ENCODE measurements at places on chromosomes 13 and 19. TPM values are rescaled to one million over a fixed set of nuclear protein-coding genes. Genes with fewer than 3 reads are reported as not detected.

Gene ODAD3
- total RNA-seq = 1.4 TPM

Gene GRIK5
- 39.9 TPM for total RNA-seq

Gene WDR88
- not detected for total RNA-seq

Gene SH2D3A
- 13.9 TPM for total RNA-seq

Gene IZUMO4
- 14.4 TPM for total RNA-seq

Gene SPTBN4
- total RNA-seq = 1.7 TPM

Gene ELANE
- total RNA-seq = not detected

Gene RASIP1
- total RNA-seq = 2.1 TPM

Gene F10
- total RNA-seq = 12.1 TPM

Gene PCDH20
- 3.4 TPM for total RNA-seq

Gene BBC3
- total RNA-seq = 19.5 TPM

Gene PPP1R13L
- 64.0 TPM for total RNA-seq

Gene BRME1
- 7.0 TPM for total RNA-seq

Gene B3GNT3
- total RNA-seq = 0.23 TPM

Gene EXOC3L2
- 1.4 TPM for total RNA-seq

Gene ZNF575
- 2.6 TPM for total RNA-seq

Gene FGF22
- total RNA-seq = 0.38 TPM

Gene MCEMP1
- total RNA-seq = not detected

Gene PIBF1
- total RNA-seq = 40.2 TPM

Gene JAK3
- total RNA-seq = 10.7 TPM

Gene ERICH4
- not detected for total RNA-seq

Gene KIR3DL2
- not detected for total RNA-seq

Gene SLC17A7
- 0.34 TPM for total RNA-seq

Gene ATP1A3
- 0.45 TPM for total RNA-seq

Gene QPCTL
- 8.0 TPM for total RNA-seq

Gene PDE4C
- total RNA-seq = 1.4 TPM

Gene KANK3
- 2.3 TPM for total RNA-seq
